OCI-LY7 (cell line): ENCODE measurements at places on chromosomes 1 and 21. TPM values are rescaled to one million over a fixed set of nuclear protein-coding genes. Genes with fewer than 3 reads are reported as not detected.

SAMD11 gene
- total RNA-seq: not detected in 2 replicates

- DNase-seq: peak; percentile 97
These were observed at the start of gene CDC42 for GRCh38 chr1:22052115-22053016. TSS of gene CDC42 (plus strand) at chr1:22052709. CDS start at chr1:22078479, 25,770 bp downstream.

TRIM45 gene
- total RNA-seq: not detected in 2 replicates

DNA sequence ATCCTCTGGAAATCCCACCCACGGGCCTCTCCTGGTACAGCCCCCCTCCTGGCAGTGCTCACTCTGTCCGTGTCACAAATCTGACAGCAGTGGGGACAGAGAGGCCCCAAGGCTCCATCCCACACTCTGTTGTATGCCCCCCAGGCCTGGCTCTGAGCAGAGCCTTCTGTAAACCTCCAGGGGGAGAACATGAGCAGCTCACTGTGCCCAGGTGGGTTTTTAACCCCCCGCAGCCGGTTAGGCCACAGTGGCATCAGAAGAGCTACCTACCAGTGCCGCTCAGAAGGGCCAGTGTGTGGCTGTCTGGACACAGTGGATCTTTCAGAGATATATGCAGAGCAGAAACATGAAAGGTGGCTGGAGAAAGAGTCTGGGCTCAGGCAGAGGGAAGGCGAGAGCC lies 12.0 kb upstream of the GPR153 start:
- no peak for DNase-seq

COL16A1 gene
- total RNA-seq: not detected in 2 replicates

DNA sequence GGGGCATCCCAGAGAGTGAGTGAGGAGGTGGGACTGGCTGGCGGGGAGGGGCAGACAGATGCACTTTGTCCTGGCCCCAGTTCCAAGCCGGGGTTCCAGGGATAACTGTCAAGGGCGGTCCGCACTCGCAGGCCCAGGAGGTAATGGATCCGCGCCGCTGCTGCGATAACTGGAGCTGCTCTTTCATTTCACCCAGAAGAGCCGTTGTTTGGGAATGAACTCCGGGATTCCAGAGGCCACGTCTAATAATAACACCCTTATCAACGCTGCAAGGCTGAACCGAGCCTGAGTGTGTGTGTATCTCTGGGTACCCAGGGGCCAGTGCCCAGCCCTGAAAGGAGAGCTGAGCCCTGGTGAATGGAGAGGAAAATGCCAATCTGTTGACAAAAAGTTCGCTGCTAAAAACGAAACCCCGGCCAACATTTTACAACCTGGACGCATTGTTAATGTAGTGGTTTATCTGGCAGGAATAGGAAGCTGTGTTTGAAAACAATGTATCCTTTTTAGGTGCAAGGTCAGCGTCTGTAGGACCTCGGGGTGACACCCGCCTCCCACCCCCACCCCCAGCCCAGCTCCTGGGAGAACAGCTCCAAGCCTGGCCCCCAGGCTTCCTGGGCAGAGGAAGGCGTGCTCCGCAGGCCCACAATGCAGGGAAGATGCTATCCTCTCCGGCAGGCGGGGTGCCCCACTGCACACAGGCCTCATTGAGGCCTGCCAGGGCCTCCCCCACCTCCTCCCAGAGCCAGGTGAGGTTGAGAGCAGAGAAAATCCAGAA lies 119.7 kb downstream of the PROX1 start:
- DNase-seq: no peak

TRIM58 gene
- total RNA-seq: not detected in 2 replicates

RHD gene
- not detected in 2 replicates for total RNA-seq

- no peak for DNase-seq
These were observed 231.9 kb downstream of the TOMM20 start for GRCh38 chr1:234896477-234897389.

NBPF20 gene
- 6.5 and 6.7 TPM in 2 replicates for total RNA-seq

FCAMR gene
- not detected in 2 replicates for total RNA-seq

DNA sequence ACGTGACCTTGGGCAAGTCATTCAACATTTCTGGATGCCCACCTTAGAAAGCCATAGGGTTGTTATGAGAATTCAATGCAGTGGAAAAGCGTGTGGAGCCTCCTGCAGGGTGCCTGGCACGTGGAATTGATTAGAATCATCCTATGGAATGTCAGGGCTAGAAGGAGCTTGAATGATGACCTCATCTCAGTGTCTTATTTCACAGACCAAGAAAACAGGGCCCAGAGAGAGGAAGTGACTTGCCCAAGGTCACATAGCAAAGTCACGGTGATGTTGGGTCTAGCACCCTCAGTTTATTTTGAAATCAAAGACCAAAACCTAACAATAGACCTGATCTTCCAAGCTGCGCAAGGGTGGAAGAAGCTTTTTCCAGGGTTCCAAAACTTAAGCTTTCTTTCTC lies 6.0 kb downstream of the TRABD2B start:
- DNase-seq: no peak

DNA sequence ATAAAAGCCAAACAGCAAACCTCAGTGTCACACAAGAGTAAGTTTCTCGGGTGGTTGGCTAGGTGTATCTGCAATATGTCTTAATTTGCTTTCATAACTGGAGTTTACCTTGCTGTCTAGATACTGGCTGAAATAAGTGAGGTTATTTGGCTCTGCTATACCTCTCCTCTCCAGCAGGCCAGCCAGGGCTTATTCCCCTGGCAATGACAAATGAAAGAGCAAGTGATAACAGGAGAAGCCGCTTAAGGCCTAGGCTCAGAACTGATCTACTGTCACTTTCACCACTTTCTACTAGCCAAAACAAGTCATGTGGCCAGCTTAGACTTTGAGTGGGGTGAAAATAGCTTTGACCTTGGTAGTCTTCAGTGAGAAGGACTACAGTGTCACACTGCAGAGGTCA lies 4.8 kb upstream of the RPE65 start:
- no peak for DNase-seq

DNA sequence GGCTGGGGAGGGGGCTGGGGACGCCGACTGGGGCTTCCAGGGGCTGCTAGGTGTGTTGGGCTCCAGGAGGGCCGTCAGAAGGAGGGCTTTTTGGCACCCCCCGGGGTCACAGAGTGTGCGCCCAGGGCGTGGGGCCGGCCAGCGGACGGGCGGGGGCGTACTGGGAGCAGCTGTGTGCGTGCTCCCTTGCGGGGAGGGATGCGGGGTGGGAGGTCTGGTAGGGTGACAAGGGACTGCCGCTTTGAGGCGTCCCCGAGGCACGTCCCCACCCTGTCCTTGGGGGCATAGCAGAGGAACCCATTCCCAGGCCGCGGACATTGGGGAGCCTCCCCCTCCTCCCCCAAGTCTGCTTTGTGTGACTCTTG lies 1.1 kb downstream of the FOXO6 start:
- DNase-seq: no peak

NGF gene
- total RNA-seq: not detected in 2 replicates

CRYBG2 gene
- 3.0 and 5.5 TPM in 2 replicates for total RNA-seq

DNA sequence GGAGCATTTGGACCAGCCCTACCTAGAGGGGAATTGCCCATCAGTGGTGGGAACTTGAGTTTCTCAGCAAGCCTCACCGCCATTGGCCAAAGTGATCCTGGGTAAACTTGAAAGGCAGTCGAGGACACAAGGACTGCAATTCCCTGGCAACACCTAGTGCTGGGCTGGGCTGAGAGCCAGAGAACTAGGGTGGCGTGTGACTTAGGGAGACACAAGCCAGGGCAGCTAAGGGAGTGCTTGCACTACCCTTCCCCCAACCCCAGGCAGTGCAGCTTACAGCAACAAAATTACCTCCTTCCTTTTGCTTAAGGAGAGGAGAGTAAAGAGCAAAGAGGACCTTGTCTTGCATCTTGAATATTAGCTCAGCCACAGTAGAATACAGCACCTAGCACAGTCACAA lies 176.9 kb upstream of the PRMT6 start:
- DNase-seq: no peak

DNA sequence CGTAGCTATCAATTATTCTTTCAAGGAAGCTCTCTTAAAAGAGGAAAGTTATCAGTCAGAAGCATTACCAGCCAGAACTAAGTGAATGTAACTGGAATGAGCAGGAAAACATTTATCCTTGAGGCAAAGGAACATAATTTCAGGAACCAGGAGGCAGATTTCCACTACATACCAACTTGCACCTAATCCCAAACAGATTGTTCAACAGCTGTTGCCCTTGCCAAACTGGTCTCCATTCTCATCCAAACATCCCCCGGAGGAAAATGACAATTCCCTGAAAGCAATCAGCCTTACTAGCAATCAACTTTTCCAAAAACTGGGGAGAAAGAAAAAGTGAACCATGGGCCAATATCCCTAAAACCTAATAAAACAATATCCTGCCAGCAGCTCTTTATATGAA lies 35.0 kb downstream of the ENAH start:
- DNase-seq: no peak

FBXO42 gene
- total RNA-seq: 18.4 and 20.0 TPM in 2 replicates

DNA sequence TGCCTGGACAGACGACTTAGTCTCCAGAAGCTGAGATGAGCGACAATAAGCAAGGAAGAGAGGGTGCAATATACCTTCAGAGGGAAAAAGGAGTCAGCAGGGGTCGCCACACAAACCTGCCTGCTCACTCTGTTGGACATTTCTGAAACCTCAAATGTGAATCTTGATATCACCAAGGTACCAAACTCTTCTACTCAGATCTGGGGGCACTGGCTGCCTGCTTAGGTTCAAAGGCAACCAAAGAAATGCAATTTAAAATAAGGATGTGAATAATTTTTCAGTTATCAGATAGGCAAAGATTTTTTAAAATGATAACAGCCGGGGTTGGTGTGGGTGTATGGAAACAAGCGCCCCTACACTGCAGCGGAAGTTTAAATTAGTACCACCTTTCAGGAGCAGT lies 164.2 kb downstream of the HIVEP3 start:
- peak; percentile 51 for DNase-seq

S100A10 gene
- total RNA-seq: 2.6 and 4.1 TPM in 2 replicates

- DNase-seq: no peak
These were observed 32.6 kb downstream of the NKAIN1 start for GRCh38 chr1:31207046-31207445.

CSF3R gene
- not detected in 2 replicates for total RNA-seq

DNA sequence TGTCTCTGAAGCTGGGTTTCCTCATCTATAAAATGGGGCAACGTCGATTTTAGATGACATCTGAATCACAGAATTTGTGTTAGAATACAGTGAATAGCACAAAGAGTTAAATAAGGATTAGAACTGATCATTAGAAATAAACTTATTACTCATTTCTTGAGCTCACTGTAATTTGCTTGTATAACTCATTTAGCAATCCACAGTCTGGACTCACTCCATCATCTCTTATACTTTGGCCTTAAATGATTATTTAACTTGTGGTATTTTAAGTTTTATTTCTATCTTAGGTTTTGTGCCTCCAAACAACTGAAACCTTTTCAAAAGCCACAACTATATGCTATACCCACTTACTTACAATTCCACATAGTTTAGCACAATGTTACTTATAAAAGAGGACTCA lies 128.0 kb downstream of the CDC42BPA start:
- no peak for DNase-seq

PIK3C2B gene
- 36.3 and 43.9 TPM in 2 replicates for total RNA-seq

DNA sequence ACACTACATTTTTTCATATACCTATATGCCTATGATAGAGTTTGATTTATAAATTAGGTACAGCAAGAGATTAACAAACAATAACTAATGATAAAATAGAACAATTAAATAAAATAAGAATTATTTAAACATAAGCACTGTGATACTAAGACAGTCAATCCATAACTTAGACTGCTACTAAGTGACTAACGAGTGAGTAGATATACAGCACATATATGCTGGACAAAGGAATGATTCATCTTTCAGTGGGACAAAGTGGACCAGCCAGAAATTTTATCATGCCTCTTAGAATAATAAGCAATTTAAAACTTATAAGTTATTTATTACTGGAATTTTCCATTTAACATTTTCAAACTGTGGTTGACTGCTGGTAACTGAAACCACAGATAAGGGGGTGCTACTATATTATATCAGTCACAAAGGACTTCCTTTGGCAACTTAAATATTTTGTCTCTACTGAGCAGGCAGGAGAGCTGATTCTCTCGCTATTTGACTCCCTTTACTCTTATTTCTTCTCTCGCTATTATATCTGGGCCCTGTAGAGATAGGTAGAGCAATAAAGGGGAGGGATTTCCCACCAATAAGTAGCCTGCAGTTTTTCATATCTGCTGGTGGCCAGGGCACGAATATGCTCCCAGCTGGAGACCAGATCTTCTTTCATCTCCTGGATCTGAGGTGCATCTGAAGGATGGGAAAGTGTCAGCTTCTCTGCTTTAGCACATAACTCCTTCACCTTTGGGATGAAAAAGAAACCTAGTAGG lies 10.8 kb downstream of the SPTA1 start:
- DNase-seq: no peak

DNA sequence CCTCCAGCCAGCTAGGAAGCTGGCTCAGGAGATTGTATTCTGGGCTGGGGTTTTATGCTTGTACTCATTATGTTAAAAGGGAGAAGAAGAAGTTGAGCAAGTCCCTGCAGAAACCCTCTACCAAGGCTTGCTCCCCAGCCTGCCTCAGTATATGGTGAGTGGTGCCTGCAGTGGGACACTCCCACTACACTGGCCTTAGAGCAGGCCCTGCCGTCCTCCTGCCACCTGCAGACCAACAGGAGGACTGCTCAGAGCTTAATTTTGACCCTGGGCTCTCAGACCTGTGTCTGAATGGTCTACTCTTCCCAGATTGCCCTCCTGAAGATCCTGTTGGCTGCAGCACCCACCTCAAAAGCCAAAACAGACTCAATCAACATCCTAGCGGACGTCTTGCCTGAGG lies 13.0 kb downstream of the STRIP1 start:
- DNase-seq: no peak

- no peak for DNase-seq
These were observed 20.6 kb downstream of the REG4 start for GRCh38 chr1:119790451-119791198.

DNA sequence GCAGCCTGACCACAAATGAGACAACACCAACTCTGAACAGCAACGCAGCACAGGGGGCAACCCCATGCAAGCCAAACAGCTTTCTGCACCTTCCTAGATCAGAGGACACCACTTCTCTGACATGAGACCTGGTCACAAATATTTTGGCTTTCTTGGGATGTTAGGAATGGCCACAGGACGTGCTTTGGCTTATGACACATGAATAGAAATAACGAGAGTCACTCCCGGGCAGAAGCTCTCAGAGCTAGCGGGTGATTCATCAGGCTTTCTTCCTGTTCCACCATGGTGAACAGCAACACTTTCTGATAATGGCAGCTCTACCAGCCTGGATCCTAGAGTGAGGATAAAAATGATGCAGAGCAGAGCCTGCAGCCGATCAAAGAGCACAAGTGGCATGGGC lies 39.4 kb downstream of the PAFAH2 start:
- no peak for DNase-seq

S100A5 gene
- total RNA-seq: not detected in 2 replicates

BRINP3 gene
- not detected in 2 replicates for total RNA-seq

NBPF10 gene
- 2.4 and 2.7 TPM in 2 replicates for total RNA-seq

GRCh38 chr1:194829492-194829891 lies 1643.1 kb upstream of the B3GALT2 start:
- DNase-seq: no peak
